Activated B cell treated with CpG ODN at 0.5 μM for 24 hours (primary cell): ENCODE measurements at places on chromosomes 13 and 19. TPM values are rescaled to one million over a fixed set of nuclear protein-coding genes. Genes with fewer than 3 reads are reported as not detected.
A peak's percentile ranks its signal among the peaks of the same experiment; 100 is the strongest.

RASGRP4 gene
- 3.2 and 3.6 TPM in 2 replicates for total RNA-seq

SUCLA2 gene
- total RNA-seq = 32.1 and 35.8 TPM in 2 replicates

F10 gene
- not detected in 2 replicates for total RNA-seq

NLRP9 gene
- not detected in 2 replicates for total RNA-seq

CEACAM16 gene
- total RNA-seq = not detected in 2 replicates

GRCh38 chr13:91594061-91594460 is 195.6 kb downstream of the GPC5 start:
- no peak for DNase-seq

GRCh38 chr13:109719962-109720646 is 66.3 kb downstream of the IRS2 start:
- no peak for DNase-seq

DNA sequence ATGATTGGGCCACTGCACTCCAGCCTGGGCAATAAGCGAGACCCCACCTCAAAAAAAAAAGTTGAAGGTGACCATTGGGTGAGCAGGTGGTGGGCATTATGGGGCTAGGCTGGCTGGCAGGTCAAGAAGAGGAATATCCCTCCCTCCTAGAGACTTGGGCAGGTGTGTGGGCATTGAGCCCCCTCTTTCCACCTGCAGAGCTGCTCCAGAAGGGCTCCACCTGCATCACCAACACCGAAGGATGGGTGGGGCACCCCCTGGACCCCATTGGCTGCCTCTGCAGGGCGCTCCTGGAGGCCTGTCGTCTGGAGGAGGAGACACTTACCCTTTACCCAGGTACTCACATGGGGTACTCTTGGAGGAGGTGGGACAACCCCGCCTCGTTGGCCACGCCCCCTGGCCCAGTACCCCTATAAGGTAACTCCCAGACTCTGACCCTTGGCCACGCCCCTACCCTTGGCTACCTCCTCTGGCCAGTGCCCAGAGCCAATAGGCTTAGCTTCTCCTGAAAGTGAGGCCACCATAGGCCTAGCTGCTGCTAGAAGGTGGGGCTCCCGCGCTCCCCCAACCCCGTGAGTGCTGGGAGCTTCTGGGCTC is 21.9 kb downstream of the ZSWIM4 start:
- DNase-seq = no peak

- no peak for DNase-seq
These were observed 5.7 kb downstream of the SOX1 start for GRCh38 chr13:112072534-112073244.

- DNase-seq = no peak
These were observed 13.2 kb downstream of the LNX2 start for GRCh38 chr13:27607125-27607524.

- no peak for DNase-seq
These were observed 19.5 kb downstream of the RASA3 start for GRCh38 chr13:114112826-114113322.

GRCh38 chr13:93004919-93005318 is 221.7 kb upstream of the GPC6 start:
- no peak for DNase-seq

DNA sequence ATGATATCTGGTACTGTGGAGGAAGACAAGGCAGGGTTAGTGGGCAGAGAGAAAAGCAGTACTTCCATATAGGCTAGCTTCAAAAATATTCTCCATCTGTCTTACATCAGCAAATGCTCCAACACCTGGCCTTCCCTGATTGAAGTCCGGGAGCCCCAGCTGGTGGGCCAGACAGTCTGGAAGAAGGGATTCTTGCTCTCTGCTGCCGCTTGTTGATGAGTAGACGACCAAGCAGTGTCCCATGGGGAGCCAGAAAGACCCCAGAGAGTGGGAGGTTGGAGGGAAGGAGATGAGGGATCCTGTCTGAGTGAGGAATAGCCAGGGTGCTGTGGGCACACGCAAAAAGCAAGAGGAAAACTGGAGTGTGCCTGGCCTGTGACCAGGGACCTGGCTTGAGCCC is 95.1 kb downstream of the ATP8A2 start:
- no peak for DNase-seq

RFPL4A gene
- not detected in 2 replicates for total RNA-seq

DNA sequence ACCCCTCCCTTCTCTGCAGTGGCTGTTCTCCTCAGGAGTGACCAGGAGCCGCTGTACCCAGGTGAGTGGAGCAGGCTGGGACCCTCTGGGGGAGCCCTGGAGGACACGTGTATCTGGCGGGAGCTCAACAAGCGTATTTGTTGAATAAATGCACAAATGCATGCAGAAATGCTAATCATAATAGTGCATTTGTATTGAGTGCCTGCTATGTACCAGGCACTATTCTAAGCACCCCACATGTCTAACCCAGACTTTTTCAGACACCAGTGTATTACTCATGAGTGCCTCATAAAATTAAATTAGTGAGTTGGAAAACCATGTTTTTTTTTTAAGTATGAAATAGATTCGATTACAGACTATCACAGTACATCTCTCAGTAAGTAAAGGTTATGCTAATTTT is 7.9 kb downstream of the HPN start:
- no peak for DNase-seq

- DNase-seq = no peak
These were observed 26.1 kb upstream of the NDUFS7 start for GRCh38 chr19:1357531-1358109.

- DNase-seq = peak; percentile 43
These were observed 12.6 kb upstream of the ZNF414 start for GRCh38 chr19:8526345-8527091.

KIRREL2 gene
- total RNA-seq = not detected in 2 replicates

ERICH4 gene
- total RNA-seq = not detected in 2 replicates

- no peak for DNase-seq
These were observed 27.4 kb upstream of the TINCR start for GRCh38 chr19:5595129-5595528.

GRCh38 chr13:95247852-95248251 is 53.4 kb downstream of the ABCC4 start:
- no peak for DNase-seq

GRCh38 chr13:32548837-32549236 is 10.2 kb upstream of the N4BP2L2 start:
- DNase-seq = no peak

DNA sequence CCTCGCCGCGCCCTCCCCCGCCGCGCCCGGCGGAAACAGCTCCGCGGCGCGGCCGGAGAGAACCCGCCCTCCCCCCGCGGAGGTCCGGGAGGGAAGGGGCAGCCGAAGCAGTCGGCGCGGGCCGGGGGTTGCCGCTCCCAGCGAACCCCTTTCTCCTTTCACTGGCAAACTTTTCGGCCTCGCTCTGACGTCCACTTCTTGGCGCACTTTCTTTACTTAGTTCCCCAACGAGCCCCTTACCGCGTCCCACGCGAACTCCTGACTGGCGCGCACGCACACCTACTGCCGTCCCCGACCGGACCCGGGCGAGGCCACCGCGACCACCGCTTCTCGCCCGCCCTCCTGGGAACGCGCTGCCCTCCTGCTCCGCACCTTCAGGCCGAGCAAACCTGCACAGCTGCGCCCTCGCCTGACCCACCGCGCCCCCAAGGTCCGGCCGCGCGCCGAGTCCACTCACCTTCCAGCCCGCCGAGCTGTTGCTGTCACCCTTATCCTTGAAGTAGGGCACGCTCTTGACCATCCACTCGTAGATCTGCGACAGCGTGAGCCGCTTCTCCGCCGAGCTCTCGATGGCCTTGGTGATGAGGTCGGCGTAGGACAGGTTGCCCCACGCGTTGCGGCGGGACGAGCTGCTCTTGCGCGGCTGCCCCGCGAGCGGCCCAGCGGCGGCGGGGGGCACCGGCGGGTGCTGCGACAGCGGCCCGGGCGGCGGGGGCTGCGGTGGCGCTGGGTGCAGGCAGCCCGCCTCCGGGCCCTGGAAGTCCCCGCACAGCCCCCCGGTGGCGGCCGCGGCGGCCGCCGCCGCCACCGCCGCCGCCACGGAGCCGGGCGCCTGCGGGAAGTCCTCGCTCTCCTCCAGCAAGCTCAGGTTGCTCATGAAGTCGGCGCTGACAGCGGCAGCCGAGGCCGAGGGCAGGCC is 1.1 kb downstream of the FOXO1 start:
- DNase-seq = peak; percentile 63

DNA sequence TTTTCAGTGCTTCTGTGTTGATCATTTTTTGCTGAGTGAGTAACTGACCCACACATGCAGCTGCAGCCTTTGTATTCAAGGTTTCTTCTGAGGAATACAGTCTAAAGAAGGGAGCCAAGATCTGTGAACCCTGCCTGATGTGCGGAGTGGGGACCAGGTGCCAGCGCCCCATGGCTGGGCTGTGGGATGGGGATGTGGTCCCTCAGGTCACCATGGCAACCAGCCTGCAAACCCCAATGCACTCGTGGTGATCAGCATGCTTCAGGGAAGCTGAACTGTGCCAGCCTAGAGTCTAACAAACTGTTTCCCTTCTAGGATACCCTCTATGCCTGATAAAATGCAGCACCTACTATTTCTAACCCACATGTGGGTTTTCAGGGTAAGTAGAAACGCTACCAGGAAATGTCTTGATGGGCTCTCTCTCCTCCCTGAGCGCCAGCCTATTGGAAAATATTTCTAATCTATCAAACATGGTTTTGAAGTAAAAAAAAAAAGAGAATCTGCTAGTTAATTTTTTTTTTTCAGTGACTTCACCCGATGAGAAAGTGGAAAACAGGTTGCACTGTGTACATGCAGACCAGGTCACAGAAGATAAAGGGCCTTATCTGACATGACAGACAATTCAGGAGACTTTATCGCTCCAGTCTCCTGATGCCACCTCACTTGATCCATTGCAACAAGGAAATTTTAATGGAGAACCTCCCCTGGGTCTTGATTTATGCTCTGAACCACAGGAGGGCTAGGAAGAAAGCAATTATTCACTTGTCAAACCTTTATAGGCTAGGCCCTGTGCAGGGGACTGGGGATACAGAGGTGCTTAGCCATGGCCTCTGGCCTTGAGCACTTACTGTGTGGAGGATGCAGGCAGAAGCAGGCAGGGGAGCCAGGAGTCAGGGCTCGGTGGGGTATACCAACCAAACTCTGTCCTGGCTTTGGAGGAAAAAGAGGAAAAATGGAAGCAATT is 51.1 kb downstream of the RASL11A start:
- no peak for DNase-seq

DNA sequence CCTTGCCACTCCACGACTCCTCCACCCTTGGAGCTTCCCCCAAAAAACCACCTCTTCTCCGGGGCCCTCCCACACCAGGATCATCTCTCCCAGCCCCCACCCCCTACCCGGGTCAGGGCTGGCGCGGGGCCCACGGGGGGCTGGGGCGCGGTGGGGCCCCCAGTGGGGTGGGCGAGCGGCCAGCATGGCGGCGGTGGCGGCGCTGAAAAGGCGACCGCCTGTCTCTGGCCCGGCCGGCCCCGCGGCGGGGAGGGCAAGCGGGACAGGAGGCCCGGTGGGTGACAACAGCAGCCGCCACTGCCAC is 850 bp downstream of the DYRK1B start:
- DNase-seq = no peak

DNA sequence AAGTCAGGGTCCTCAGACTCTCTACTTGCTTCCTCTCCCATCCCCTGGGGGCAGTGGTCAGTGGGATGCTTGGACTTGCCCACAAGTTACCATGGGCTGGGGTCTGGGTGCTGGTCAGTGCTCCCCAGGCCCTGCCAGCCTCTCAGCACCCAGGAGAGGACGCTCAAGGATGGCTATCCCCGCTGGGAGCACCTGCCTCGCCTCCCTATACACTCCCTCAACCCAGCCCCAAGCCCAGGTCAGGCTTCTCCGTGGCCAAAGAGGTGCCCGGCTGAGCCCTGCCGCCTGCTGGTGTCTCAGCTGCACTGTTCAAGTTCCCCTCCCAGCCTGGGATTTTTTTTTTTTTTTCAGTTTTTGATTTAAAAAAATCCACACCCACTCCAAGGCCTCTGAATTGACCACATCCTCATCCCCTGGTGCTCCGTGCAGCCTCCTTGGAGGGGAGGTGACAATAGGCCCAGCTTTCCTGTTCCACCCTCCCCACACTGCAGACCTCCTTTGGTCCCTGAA is 10.8 kb downstream of the F2RL3 start:
- no peak for DNase-seq

LIM2 gene
- total RNA-seq = not detected in 2 replicates

DNA sequence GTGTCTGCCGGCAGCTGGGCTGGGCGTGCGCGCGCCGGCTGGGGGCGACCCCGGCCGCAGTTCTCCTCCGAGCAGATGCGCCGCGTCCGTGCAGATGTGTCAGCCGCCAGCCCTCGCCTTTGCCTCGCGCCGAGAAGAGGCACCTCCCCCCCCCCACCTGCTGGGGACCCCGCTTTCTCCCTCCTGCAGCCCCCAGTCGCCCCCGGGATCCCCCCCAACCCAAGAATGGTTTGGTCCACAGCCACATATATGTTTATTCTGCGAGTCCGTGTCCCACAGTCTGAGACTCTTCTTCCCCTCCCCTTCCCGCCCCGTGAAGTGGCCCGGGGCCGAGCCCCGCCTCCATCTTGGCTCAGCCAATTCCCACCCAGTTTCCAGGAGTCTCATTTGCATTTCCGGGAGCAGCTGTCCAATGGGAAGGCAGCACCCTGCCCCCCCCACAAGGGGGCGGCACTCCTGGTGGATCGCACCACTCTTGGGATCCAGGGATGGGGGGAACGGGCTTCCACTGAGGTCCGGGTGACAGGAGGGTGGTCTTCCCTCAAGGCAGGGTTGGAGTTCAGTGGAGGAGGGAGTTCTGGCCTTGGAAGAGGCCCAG is 8.6 kb downstream of the ISOC2 start:
- no peak for DNase-seq

DNA sequence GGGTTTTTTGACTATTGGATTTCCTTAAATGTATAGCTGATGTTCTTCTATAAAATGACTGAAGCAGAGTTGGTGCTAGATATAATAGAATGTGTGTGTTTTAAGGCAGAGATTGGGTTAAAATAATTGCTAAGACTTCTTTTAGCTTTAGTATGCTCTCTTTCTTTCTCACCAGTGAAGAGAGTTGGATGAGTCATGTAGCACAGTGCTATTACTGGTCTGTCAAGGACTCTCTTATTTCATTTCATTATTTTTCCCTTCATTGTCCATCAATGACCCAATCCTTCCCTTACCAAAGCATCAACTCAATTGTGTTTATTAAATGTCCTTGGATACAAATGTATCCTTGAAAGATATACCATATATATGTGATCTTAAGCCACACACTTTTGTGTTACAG is 268.9 kb downstream of the IRS2 start:
- DNase-seq = no peak

- no peak for DNase-seq
These were observed 13.6 kb upstream of the HMGB1 start for GRCh38 chr13:30479154-30479882.

USHBP1 gene
- total RNA-seq = 0.42 and 0.44 TPM in 2 replicates

DNA sequence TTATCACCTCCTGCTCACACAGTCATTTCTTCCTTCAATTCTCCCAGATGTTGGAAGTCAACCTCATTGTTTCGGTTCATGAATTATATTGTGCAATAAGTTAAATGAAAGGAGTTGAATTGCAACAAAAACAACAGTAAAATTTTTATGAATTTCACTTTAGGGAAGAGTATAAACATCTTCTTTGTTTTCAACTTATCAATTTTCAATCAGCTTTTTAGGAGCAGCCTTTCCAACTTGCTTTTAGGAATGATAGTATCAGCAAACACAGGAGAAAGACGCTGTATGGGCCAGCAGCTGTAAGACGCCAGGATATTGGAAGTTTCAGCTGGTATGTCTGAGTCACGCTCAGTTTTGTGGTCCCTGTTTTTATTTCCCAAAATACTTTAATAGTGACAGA is 132.5 kb upstream of the ARGLU1 start:
- DNase-seq = no peak
